T-cell (primary cell): ENCODE measurements at places on chromosomes 12 and 14.

DNA sequence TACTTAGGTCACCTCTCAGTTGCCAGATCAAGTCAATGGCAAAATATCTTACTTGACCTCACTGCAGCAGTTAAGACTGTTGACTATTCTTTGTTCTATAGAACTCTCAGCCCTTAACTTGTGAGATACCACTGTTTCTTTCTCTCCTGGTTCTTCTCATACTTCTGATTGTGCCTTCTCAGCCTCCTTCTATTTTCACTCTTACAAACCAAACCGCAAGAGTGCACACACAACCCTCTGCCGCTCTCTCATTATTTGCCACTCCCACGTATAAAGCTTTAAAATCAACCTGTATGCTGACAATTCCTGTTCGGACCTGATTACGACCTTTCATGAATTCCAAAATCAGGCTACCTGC lies 4.5 kb downstream of the E2F7 start:
- DNase-seq = no peak

- DNase-seq = no peak
These were observed 87.3 kb downstream of the TTC7B start for GRCh38 chr14:90728951-90729350.

DNA sequence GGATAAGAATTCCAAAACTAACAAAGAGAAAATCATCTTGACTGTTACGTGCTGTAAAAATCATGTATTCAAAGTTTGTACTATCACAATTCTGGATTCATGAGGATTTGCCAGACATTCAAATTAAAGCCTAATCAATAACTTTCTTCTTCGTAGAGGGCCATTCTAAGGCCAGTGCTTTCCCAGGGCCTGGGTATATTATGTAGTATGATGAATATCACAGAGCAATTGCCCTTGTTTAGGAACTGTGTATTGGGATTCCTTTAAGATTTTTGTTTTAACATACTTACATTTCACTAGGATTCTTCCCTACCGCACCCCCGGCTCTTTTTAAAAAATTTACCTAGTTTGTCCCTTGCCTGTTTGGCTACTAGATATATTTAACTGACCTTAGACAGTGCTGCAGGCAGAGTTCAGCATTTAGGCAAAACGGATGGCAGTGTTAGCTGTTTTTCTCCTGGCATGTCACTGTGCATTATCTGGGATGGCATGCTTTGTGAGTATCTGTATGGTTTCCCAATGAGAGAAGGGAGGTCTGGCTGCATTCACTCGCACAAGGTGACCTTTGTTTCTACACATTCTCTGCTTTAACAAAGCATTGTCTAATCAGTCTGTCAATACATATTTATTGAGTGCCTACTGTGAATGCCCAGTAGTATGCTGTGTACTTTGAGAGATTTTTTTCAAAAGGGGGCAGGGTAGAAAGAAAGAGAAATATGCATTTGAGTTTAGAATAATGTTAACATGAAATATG lies 63.3 kb downstream of the ERC1 start:
- DNase-seq = no peak

- no peak for DNase-seq
These were observed 149.2 kb upstream of the FBXO33 start for GRCh38 chr14:39581474-39581873.

DNA sequence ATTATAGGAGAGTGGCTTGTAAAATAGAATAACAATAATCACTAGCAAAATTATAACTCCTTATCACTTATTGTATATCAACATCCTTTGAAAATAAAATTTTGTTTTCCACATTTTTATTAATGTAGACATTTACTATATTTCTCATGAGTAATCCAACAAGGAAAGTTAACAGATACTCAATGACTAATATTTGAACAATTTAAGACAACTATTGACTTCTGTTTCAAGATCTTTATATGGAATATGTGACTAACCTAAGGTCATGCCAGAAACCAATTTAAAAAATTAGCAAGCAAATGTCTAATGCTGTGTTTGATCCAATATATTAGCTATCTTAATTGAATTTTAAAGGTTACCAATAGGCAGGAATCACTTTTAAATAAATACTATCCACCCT lies 638.5 kb upstream of the FLRT2 start:
- DNase-seq = no peak

DNA sequence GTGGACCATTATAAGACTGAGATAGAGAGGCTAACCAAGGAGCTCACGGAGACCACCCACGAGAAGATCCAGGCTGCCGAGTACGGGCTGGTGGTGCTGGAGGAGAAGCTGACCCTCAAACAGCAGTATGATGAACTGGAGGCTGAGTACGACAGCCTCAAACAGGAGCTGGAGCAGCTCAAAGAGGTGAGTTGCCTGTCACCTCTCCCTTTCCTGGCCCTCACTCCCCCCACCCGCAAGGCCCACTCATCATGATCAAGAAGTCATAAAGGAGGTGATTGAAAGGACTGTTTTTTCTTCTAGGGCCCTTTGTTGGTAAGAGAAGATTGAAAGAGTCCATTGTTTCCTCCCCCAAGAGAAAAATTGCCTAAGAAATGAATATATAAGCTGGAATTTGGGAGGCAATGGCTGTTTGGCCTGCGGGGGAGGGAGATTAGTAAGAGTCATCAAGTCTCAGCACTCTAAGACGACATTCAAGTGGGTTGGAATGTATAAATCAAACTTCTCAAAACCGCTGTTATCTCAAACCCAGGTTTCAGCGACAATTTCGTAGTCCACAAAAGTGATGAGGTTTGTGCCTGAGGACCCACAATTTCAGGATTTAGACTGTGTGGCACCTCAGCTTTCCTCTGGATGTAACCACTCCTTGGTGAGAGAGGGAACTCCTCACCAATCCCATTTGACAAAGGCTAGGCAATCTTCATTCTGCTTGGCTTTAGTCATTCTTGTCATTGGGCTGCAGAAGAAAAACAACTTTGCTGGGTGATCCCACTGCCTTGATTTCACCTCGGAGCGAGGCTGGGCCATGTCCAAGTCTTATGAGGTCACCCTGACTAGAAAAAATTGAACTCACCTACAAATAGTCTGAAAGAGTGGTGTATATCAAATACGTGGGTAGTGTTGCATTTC lies 966 bp downstream of the BICD1 start:
- DNase-seq = peak; percentile 16

GRCh38 chr14:91484186-91484585 lies 25.9 kb downstream of the PPP4R3A start:
- DNase-seq = peak; percentile 11

DNA sequence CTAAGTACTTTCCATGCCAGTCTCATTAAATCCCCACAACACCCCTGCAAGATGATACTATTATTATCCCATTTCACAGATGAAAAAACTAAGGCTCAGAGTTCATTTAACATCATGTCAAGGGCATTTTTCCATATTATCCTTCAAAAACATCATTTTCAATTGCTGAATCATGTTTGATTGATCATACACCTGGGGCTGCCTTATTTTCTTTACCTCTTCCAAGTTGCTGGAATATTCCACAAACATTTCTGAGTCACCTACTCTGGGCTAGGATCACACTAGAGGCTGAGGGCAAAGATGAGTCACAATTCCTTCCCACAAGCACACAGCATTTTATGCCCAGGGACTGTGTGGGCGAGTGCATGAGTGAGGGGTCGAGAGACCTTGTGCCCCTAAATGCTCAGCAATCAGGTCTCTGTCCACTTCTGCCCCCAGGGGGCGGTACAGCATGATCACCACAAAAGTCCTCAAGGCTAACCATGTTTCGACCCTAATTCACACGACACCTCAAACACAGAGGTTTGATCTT lies 14.1 kb upstream of the TMEM119 start:
- DNase-seq = peak; percentile 25

DNA sequence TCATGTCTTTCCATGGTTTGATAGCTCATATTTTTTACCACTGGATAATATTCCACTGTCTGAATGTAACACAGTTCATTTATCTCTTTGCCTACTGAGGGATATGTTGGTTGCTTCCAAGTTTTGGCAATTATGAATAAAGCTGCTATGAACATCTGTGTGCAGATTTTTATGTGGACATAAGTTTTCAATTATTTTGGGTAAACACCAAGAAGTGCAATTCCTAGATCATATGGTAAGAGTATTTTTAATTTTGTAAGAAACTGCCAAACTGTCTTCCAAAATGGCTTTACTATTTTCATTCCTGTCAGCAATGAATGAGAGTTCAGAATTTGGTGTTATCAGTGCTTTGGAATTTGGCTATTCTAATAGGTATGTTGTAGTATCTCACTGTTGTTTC lies 43.7 kb upstream of the SLC35F4 start:
- no peak for DNase-seq

- no peak for DNase-seq
These were observed 25.6 kb downstream of the PXN start for GRCh38 chr12:120239776-120240494.

DNA sequence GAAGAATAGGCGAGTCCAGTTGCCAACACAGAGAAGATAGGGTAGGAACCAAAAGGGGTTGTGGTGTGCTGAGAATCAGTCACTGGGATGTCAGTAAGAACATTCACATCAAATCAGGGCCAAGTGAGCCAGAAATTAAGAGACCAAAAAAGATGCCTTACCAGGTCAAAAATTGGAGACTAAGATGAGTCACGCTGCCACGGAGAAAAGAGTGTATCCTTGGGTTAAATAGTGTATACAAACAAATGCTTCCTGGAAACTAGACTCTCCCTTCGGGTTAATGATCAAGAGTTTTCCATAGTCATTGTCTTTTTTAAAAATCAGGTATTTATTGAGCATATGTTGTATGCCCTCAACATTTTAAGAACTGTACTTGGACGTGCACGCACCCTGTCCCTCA lies 45.2 kb upstream of the BAZ1A start:
- DNase-seq = no peak

DNA sequence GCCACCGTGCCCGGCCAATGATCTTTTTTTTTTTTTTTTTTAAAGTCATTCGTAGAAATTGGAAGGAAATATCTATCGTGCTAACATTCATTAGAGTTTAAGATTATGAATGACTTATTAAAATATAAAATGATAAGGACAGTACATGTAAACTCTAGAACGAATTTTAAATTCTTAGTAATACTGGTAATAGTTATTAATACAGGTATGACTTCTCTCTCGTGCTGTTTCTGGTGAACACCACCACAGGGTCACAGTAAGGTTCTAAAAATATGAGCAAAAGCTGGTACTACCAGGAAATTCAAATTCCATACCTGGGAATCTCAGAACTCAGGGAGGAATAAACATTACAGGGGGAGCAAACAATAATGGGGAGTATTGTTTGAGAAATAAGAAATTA lies 26.2 kb downstream of the WNK1 start:
- no peak for DNase-seq

DNA sequence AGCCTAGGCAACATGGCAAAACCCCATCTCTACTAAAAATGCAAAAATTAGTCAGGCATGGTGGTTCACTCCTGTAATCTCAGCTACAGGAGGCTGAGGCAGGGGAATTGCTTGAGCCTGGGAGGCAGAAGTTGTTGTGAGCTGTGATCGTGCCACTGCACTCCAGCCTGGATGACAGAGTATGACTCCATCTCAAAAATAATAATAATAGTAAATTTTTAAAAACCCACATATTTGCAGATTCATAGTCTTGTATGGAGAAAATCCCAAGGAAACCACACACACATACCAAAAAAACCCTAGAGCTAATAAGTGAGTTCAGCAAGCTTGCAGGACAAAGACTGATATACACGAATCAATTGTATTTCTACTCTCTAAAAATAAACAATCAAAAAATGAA lies 19.0 kb upstream of the MTHFD1 start:
- no peak for DNase-seq

- no peak for DNase-seq
These were observed 143.6 kb upstream of the VRK1 start for GRCh38 chr14:96653597-96653996.

DNA sequence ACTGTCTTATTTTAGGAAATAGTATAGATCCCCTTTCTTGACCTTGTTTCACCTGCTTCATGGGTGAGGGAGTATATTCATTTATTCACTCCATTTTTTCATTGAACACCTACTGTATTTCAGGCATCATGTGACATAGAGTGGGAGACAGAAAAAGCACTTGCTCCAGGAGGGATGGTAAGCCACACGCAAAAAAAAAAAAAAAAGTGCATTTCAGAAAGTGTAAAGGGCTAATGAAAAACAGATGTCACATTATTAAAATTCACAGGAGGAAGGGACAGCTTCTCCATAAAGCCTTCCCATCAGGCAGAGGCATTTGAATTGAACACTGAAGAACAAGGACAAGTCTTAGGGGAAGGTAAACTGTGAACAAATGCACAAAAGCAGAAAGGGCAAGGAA lies 7.5 kb downstream of the SLC8A3 start:
- DNase-seq = no peak

DNA sequence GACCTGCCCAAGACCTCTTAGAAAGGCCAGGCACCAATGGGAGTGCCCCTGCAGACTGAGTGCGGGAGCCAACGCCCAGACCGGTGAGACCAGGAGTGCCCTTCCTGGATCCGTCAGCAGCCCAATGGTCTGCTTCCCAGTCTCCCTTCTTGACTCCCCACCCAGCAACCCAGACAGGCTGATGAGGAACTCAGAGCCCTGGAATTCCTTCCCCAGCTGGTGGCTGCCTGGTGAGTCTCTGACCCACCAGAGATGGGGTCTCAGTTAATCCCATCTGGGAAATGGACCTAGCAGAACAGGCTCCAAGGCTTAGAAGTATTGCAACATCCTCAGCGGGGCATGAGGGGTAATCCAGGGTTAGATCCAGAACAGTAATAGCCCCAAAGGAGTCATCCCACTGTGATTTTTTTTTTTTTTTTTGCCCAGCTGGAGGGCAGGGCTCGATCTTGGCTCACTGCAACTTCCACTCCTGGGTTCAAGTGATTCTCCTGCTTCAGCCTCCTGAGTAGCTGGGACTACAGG lies 1.5 kb upstream of the RASAL1 start:
- DNase-seq = no peak

- DNase-seq = no peak
These were observed 94.6 kb downstream of the DACT1 start for GRCh38 chr14:58732387-58732786.

DNA sequence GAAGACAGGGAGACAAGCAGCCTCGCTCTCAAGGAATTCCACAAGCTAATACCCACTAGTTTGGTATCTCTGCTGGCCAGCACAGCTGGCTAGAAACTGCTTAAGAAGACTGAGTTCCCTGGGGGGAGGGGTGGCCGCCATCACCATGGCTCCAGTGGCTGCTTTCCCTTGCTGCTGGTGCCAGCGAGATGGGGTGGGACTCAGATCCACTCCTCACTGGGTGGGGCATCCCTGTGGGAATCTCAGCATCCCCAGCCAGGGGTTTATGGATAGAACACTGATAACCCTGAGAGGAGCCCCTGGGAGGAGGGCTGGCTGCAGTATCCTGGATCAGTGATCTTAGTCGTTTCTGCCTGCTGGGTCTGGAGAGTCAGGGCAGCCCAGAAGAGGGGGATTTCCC lies 170.6 kb upstream of the MDGA2 start:
- DNase-seq = no peak

- DNase-seq = no peak
These were observed 290.6 kb downstream of the FOXN3 start for GRCh38 chr14:89126461-89126860.

- DNase-seq = no peak
These were observed 129.9 kb upstream of the GRIN2B start for GRCh38 chr12:14111230-14111865.

GRCh38 chr14:56720703-56721460 lies 89.4 kb downstream of the OTX2 start:
- no peak for DNase-seq

GRCh38 chr12:28583701-28584261 lies 393.5 kb downstream of the CCDC91 start:
- DNase-seq = no peak

GRCh38 chr12:94265539-94265938 lies 117.2 kb downstream of the PLXNC1 start:
- DNase-seq = no peak

- no peak for DNase-seq
These were observed 1.8 kb upstream of the BTG1 start for GRCh38 chr12:92147491-92147890.
